ENCODE measurements at places on chromosomes 2 and 18. TPM values are rescaled to one million over a fixed set of nuclear protein-coding genes. Genes with fewer than 3 reads are reported as not detected.

- no peak for DNase-seq
These were observed 180.2 kb downstream of the SOCS6 start for GRCh38 chr18:70468861-70469547.

ADGRF3 gene
- total RNA-seq: not detected

DNA sequence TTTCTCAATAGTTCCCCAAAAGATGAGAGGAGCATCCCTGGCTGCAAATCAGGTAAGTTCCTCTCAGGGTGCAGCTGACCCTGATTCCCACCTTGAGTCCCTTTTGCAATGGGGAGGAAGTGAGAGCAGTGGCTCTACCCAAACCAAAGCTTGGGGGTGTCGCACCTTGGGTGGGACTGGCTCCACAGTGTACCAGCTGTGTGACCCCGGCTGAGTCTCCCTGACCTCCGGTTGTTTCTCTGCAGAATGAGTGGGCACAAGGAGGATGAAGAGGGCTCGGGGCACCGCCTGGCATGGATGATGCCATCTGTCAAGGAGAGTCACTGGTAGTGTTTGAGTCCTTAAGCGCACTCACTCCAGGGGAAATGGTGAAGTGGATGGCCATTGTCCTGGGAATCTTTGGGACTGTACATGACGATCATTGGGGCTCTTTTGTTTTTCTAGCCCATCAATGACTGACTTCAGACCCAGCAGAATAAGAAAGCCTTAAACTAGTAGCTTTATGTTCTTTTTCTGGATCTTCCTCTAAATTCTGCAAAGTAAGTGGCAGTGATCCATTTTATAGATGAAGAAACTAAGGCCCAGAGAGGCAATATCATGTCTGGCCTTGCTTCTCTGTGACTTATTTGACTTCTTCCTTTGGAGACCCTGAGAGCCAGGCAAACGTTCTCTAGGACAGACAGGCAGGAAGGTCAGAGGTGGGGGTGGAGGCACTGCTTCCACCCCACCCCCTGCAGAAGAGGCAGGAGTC, 106.3 kb upstream of the ST3GAL5 start:
- DNase-seq: no peak

GRCh38 chr2:216636551-216637450, 3.6 kb downstream of the IGFBP2 start:
- no peak for DNase-seq

GRCh38 chr2:198296665-198297308, 492.4 kb downstream of the PLCL1 start:
- DNase-seq: peak; percentile 50

COL3A1 gene
- total RNA-seq: 14,030 TPM

DNA sequence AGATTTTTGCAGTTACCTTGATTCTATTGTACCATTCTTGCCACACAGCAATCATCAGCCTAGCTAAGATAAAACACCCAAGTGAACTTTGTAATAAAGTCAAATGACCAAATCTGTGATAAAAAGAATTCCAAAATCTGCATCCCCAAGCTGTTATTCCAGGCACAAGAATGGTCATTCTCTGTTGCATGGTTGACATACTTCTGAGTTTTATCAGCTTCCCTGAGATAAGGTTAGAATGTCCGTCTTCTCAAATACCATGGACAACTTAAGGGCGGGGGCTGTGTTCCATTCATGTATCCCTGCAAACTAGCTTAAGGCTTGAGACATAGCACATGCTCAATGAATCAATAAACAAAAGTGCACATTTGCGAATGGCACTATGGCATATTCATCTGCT, 8.1 kb upstream of the BMP10 start:
- DNase-seq: no peak

DNA sequence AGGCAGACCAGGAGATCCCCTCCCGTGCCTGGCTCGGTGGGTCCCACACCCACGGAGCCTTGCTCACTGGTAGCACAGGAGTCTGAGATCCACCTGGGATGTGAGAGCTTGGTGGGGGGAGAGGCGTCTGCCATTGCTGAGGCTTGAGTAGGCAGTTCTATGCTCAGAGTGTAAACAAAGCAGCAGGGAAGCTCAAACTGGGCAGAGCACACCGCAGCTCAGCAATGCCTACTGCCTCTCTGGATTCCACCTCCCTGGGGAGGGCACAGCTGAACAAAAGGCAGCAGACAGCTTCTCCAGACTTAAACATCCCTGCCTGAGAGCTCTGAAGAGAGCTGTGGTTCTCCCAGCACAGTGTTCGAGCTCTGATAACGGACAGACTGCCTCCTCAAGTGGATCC, 85.1 kb downstream of the UGP2 start:
- DNase-seq: no peak

GPR35 gene
- 0.99 TPM for total RNA-seq

- no peak for DNase-seq
These were observed 3.3 kb downstream of the RMDN2 start for GRCh38 chr2:37928377-37928776.

DNA sequence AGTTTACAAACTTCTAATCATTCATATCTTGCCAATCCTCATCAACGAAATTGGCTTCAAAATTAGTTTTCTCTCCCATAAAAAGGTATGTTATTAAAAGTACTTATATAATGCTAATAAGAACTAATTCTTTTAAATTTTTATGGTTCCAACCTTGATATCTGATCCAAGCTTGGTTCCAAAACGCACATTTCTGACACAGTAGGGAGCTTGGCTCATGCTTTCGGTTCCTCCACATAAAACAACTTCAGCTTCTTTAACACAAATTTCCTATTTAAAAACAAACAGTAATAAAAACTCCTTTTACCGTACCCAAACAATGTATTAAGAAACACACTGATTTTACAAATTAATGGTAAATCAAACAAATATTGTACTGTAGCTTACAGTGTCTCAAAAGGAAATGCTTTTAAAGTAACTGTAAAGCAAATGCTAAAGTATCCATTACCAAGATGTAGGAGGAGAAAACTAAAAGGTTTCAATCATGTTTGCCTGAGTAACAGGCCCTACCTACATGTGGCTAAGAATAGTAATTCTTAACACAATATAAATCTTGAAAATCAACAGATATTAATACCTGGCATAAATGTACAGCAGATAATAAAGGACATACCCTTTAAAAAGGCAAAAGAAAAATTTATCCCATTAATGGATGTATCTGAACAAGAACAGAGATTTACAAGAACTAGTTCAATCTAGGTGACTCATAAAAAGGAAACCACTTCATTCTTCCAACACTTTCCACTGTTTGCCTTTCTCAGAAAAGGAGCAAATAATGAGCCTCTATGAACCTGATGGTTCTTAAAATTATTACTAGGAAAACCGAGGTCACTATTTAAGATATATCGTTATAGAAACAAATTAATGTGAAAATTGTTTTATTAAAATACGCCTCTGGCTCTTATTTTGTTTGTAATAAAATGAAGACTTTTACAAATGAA, 17.5 kb downstream of the ACAA2 start:
- DNase-seq: no peak

DNA sequence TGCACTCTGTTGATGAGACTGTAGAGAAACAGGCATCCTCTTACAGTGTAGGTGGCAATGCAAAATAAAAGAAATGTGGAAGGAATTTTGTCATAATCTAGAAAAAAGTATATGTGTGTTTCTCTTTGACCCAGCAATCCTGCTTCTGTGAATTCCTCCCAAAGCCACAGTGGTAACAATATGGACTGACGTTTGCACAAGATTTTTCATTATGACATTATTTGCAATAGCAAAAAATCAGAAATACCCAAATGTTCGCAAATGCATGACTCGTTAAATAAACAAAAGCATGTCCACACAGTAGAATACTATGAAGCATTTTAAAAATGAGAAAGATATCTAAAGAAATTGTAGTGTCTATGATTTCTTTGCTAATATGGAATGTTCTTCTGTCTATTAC, 255.2 kb upstream of the NRP2 start:
- no peak for DNase-seq

DPP10 gene
- 1.1 TPM for total RNA-seq

DNA sequence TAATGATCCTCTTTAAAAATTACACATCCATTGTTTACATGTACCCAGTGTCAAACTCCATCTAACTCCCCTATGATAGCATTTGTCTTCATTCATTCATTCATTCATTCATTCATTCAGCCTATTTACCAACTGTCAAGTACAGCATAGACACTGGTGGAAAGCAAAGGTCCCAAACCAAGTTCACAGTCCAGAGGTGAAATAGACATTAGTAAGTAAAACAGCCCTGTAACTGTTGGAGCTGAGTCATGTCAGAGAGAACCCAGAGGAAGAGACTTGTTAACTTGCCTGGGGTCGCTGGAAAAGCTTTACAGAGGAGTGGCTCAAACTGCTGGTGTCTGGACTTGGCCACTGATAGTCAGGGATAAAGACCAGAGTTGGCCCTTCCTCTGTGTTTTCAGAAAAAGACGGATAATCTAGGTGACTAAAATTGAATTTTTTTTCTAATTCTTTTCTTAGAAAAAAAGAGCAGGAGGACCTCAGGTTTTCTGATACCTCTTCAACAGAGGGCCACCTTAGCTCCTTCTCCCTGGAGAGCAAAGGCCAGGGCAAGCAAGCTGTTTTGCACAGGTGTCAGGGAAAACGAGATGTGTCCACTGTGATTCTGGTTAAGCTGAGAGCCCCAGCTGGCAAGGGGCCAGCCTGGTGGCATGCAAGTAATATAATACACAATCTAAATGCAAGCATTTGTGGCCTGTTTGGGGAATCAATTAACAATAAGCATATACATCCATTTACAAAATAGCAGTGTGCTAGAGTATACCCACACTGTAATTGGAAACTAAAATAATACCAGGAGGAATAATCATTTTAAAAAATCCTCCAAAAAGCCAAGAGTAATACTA, 96.7 kb upstream of the SLC14A2 start:
- DNase-seq: no peak

DNA sequence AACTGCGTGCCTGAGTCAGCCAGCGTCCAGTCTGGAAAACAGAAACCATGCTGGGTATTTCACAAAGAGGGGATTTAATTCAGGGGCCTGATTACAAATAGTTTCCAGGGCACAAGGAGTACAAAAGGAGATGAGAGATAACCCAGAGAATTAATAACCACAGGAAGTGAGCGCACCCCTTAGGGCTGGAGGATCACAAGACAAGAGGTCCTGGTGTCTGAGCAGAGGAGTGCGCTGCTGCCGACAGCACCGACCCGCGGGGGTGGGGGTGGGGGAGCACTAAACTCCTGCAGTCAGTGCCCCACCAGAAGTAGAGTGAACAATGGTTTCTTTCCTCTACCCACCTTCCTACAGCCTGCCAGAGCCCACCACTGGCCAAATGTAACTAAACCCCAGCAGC, 20.8 kb upstream of the MAL start:
- no peak for DNase-seq

CD226 gene
- total RNA-seq: 1.4 TPM
